B cell (primary cell): ENCODE measurements at places on chromosomes 16 and 17. TPM values are rescaled to one million over a fixed set of nuclear protein-coding genes. Genes with fewer than 3 reads are reported as not detected.
A peak's percentile ranks its signal among the peaks of the same experiment; 100 is the strongest.

GRCh38 chr16:78638371-78638770, 538.9 kb downstream of the WWOX start:
- DNase-seq = no peak

Gene CEP20
- polyA plus RNA-seq = 12.4 and 14.2 TPM in 2 replicates

DNA sequence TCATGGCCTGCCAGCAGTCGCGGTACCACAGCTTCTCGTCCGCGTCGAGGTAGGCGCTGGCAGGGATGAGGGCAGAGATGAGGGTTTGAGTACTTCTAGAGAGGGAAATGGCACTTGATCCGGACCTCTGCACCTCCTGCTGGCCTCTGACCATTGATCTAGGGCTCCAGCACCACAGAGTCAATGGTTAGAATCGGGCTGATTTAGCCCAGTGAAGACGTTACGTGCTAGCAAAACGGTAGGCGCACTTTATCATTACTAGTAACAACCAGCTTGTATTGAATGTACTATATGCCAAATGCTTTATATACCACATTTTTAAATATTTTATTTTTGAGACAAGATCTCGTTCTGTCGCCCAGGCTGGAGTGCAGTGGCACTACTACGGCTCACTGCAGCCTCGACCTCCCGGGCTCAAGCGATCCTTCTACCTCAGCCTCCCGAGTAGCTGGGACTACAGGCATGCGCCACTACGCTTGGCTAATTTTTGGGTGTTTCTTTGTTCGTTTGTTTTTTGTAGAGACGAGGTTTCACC, 526 bp downstream of the TSNAXIP1 start:
- DNase-seq = no peak

GRCh38 chr16:8818504-8819270, 21.0 kb downstream of the PMM2 start:
- DNase-seq = peak; percentile 20

Gene CHRNE
- 3.0 and 4.7 TPM in 2 replicates for polyA plus RNA-seq

DNA sequence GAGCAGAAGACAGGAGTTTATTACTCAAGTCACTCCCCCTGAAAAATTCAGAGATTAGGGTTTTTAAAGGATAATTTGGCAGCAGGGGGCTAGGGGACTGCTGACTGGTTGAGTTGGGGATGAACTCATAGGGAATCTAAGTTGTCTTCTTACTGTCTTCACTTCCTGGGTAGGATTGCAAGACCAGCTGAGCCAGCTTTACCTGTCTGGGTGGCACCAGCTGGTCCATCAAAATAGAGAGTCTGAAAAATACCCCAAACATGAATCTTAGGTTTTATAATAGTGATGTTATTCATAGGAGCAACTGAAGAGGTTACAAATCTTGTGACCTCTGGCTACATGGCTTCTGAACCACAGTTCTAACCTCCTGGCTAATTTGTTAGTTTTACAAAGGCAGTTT, 157.9 kb downstream of the PPM1E start:
- no peak for DNase-seq
